ENCODE measurements at places on chromosomes 4 and X. TPM values are rescaled to one million over a fixed set of nuclear protein-coding genes. Genes with fewer than 3 reads are reported as not detected.

DNA sequence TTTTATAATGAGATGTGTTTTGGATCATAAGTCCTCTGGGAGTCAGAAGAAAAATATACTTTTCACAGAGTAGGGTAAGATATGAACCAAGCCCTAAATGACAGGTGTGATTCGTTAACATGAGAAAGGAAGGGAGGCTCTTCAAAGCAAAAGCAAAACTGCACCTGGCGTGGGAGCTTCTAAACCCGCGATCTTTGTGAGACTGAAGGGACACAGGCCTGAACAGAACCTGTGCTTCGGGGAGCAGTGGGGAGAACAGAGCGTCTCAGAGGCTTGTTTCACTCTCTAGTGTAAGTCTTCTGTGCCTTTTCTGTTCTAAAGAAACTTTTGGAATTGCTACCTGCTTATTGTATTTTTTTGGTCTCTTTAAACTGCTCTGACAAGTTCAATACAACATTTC lies 30.2 kb upstream of the CYP4V2 start:
- no peak for DNase-seq

- no peak for DNase-seq
These were observed 34.9 kb downstream of the ZCCHC13 start for GRCh38 chrX:74338852-74339251.

- no peak for DNase-seq
These were observed 11.3 kb downstream of the SHOX start for GRCh38 chrX:641671-642435.

DNA sequence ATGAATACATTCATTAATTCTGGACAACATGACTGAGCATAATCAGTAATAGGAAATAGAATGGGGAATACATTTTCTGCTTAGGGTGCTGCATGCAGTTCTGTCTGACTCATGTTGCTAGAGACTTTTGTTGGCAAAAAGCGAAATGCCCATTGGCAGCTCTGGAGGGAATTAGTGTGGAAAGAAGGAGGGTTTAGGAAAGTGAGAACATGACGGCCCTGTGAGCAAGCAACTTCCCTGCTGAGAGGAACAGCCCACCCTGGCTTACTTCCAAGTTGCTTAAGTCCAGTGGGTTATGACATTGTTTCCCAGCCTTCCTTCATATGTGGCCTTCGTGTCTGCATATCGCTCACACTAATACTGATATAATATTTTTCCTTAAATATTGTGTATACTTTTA lies 13.8 kb downstream of the MAD2L1 start:
- DNase-seq: no peak

- DNase-seq: no peak
These were observed 160.5 kb downstream of the ZNF518B start for GRCh38 chr4:10296730-10297129.

- DNase-seq: no peak
These were observed 213.1 kb upstream of the PSAPL1 start for GRCh38 chr4:7647600-7648543.

UGT2B7 gene
- total RNA-seq: not detected

GRCh38 chrX:153911798-153912197 lies 7.3 kb downstream of the AVPR2 start:
- no peak for DNase-seq

DNA sequence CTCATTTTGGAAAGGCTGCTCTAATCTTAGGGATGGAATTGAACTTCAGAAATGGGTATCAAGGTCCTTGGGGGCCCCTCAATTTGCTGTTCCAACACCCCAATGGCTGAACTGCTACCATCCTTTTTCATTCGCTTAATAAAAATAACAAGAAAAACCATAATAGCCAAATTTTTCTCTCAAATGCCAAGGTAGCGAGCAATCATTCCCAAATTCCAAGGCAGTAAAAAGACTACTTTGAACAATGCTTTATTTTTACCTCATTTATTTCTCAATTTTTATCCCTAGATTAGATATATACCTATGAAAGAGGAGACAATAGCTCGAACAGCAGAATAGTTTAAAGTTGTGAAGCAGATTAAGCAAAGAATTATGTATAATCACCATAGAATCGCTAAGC lies 323.4 kb upstream of the SLC7A11 start:
- DNase-seq: no peak

AIMP1 gene
- total RNA-seq: 26.5 TPM

- no peak for DNase-seq
These were observed 672.2 kb upstream of the AMOT start for GRCh38 chrX:113512700-113513395.

SPIN2A gene
- total RNA-seq: 1.3 TPM

SLC4A4 gene
- total RNA-seq: 9.5 TPM

DNA sequence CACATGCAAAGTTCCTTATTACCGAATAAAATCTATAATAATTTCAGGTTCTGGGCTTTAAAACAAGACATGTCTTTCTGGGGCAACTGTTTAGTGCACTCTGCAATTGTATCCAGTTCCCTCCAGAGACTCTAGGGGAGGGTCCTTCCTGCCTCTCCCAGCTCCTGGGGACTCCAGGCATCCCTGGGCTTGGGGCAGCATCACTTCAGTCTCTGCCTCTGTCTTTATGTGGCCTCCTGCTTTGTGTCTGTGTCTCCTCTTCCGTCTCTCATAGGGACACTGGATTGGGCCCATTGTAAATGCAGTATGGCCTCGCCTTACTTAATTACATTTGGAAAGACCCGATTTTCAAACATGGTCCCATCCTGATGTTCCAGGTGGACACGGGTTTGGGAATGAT lies 10.9 kb upstream of the ASMTL start:
- no peak for DNase-seq

DNA sequence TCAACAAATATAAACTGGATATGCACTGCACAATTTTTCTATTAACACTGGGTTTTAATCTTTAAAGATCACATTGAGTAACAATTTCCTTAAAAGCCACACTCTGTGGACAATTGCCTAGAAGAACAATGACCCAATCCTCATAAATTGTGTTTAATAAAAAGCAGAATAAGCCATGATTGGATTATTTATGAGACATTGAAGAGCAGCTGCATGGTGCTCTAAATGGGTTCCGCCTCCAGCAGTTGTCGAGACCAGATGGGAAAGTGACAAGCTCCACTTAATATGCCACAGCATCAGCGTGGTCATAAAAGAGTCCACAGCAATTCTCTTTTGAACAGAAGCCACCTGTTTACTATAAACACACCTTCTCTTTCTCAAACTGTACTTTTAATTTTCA lies 635.2 kb upstream of the FRG1 start:
- DNase-seq: no peak

MAGEA2B gene
- not detected for total RNA-seq

SRPX gene
- 343 TPM for total RNA-seq

MXRA5 gene
- 5.8 TPM for total RNA-seq

DNA sequence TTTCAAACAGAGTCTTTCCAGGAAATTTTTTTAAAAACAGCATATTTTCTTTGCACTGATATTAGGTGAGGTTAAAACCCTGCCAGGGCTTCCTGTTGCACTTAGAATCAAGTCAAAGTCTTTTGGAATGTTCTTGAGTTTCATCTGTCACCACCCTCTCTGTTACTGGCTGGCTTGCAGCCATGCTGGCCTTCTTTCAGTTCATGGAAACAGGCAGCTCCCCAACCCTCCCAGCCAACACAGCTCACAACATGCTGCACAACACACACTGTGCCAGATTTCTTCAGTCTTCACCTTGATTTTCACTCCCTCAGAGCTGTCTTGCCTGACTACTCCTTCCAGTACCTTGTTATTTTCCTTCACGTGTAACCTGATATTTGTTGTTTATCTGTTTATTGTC lies 129.5 kb downstream of the KCNIP4 start:
- no peak for DNase-seq

RIPPLY1 gene
- not detected for total RNA-seq

- no peak for DNase-seq
These were observed at the start of gene PPP1R2C for GRCh38 chrX:42778096-42778495. Gene PPP1R2C, minus strand, starts transcription at chrX:42778163. Its CDS starts 84 bp downstream, at chrX:42778079.

DNA sequence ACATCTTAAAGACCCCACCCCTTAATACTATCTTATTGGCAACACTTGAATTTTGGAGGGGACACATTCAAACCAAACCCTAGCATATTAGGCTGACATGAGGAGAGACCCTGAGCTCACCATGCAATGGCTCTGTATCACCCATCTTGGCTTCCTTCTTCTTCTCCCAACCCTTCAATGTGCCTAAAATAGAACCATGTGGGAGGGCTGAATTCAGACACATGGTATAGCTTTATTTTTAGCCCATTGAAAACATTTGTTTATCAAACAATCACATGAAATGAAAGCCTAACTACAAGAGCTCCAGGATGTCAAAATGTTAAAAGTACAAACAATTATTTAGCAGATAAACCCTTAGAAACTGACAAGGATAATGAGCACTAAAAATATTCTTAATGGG lies 81.6 kb downstream of the RASL11B start:
- no peak for DNase-seq

ODAM gene
- total RNA-seq: not detected

- no peak for DNase-seq
These were observed 99.8 kb downstream of the ARSF start for GRCh38 chrX:3141031-3141430.

- no peak for DNase-seq
These were observed 4.3 kb downstream of the GK start for GRCh38 chrX:30657196-30658161.

HSFX3 gene
- not detected for total RNA-seq

- DNase-seq: no peak
These were observed 492.3 kb downstream of the CENPC start for GRCh38 chr4:67052814-67053675.

DNA sequence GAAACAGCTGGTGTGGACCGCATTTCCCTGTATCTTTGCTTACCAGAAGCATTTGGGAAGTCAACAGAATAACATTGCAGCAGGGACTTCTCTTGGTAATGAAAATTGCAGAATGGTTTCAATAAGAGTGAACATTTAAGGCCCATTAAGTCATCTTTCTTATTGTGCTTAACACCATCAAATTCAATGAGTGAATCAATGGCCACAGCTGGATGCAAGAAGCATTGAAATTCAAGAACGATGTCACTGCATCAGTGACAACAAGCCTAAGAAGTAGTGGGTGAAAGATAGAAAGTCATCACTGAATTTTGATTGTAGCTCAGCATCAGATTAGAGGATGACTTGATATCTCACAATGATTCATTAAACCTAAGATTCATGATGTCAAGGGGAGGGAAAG lies 93.9 kb upstream of the GPM6A start:
- DNase-seq: no peak

GRCh38 chr4:39636531-39637184 lies 2.0 kb downstream of the SMIM14 start:
- no peak for DNase-seq

DNA sequence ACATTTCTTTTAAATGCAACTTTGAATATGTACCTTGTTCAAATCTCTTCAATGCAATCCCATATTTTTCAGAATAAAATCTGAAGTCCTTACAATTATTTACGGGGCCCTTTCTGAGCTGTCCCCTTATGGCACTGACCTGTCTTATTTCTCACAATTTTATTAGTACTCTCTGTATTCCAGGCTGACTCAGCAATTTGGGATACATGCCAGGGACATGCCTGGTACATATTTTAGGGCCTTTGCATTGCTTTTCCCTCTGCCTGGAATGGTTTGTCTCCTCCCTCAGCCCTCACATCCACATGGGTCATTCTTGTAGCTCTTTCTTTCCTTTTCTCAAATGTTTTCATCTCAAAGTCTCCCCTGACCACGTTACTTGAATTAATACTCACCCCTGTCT lies 172.2 kb upstream of the TECRL start:
- DNase-seq: no peak

KIAA1210 gene
- total RNA-seq: not detected

CTAG1B gene
- total RNA-seq: not detected

DNA sequence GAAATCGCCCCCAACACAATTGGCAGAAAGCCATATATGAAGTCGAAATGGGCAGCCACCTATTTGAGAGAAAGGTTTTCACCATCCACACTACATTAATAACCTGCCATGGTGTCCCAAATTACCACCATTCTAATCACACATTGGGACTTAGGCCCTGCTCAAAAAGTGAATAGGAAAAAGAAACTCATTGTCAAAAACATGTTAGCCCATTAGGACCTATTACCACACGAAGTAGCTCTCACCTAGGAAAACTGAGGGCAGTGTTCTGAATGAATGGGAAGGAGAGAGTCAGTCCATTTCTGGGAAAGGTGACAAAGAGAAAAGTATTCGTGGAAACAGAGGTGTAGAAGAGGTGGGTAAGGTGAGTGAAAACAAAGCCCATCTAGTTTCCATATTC lies 60.8 kb downstream of the GPC3 start:
- DNase-seq: no peak

GRCh38 chr4:58807843-58808615 lies 1697.8 kb upstream of the IGFBP7 start:
- DNase-seq: no peak

- no peak for DNase-seq
These were observed 15.3 kb downstream of the TMEM271 start for GRCh38 chr4:560731-561291.

- DNase-seq: no peak
These were observed 31.3 kb downstream of the DRD5 start for GRCh38 chr4:9812501-9813340.

- DNase-seq: no peak
These were observed 914.5 kb upstream of the AGA start for GRCh38 chr4:178356725-178357124.

- no peak for DNase-seq
These were observed 24.4 kb upstream of the MSL3 start for GRCh38 chrX:11733614-11734013.

DNA sequence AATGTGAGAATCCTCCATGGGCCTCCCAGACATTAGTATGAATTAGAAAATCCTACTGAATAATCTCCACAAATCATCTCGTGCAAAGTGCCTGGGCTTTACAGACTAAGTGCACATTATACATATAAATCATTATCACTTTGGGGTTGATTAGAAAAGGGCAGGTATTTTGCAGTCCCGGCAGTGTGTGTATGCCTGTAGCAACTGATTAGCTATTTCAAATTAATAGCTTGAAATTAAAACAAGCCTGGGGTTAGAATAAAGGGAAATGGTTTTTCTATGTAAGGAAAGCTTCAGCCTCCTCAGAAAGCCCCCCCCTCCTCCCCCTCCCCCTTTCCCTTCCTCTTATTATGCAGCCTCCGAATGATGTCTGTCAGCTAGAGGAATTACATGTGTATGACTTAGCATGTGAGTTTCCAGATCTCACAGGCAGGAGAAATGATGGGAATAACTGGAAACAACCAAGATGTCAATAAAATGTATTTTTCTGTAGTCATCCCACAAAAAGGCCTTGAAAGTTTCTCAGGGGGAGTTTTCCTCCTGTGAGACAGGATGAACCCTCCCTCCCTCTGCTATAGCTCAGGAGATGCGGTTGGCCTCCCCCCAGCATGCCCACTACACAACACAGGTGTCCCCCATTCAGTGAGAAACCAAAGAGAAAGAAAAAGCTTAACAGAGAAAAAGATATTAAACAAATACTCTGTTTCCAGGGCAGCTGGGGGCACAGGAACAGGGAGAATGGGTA lies 41.2 kb upstream of the RASGEF1B start:
- DNase-seq: no peak

GRCh38 chr4:95250544-95251137 lies 298.1 kb downstream of the UNC5C start:
- DNase-seq: no peak

All from omental fat pad (tissue), 4 donors.